ENCODE measurements at places on chromosomes 11 and 22.
A peak's percentile ranks its signal among the peaks of the same experiment; 100 is the strongest.

DNA sequence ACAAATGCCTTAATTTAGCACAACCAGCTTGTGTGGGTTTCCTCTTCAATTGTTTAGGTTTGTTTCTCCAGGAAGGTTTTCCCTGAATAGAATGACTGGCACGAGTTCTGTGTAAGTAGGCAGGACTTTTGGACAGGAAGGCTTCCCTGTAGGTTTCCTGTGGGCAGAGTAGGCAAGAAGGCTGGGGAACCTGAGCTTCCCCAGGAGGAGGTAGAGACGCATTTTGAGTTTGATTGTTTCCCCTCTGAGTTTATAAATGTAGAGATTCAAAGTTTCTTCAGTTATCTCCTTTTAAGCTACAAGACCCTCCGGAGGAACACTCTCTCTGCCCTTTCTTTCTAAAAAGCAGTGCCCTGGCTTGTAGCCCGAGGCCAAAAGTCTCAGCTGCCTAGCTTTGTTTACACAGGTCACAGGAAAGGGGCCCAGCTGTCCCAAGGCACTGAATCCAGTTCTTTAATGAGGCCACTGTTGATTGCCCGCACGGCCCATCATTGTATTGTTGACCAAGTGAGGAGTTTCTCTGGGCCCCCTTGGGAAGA is 66.6 kb upstream of the RDX start:
- DNase-seq = no peak

GRCh38 chr11:97201743-97202612 is 812.2 kb downstream of the JRKL start:
- no peak for DNase-seq

- DNase-seq = peak; percentile 68
These were observed 109.4 kb upstream of the OR4B1 start for GRCh38 chr11:48107188-48107704.

DNA sequence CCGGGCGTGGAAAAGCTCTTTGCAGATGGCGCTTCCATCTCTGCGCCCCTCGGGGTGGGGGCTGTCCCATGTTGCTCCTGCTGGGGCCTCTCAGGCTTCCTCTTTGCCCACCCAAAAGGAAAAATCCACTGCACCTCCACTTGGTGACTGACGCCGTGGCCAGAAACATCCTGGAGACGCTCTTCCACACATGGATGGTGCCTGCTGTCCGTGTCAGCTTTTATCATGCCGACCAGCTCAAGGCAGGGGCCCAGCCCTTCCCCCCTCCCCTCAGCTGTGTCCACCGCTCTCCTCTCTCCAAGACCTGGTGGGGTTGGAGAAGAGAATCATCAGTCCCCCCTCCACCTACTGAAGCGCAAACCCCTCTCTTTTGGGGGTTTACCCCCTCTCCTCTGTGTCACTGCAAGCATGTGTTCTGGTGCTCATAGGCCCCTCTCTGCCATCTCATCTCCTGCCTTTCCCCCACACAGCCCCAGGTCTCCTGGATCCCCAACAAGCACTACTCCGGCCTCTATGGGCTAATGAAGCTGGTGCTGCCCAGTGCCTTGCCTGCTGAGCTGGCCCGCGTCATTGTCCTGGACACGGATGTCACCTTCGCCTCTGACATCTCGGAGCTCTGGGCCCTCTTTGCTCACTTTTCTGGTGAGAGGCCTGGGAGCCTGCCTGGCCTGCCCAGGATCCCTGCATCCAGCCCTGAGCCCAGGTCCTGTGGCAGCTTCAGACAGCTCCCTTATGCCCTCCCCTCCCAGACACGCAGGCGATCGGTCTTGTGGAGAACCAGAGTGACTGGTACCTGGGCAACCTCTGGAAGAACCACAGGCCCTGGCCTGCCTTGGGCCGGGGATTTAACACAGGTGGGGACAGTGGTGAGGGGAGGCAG is 1.8 kb downstream of the LARGE2 start:
- no peak for DNase-seq

All from GM10248 (cell line).